ENCODE measurements at places on chromosomes 6 and 20. TPM values are rescaled to one million over a fixed set of nuclear protein-coding genes. Genes with fewer than 3 reads are reported as not detected.

DNA sequence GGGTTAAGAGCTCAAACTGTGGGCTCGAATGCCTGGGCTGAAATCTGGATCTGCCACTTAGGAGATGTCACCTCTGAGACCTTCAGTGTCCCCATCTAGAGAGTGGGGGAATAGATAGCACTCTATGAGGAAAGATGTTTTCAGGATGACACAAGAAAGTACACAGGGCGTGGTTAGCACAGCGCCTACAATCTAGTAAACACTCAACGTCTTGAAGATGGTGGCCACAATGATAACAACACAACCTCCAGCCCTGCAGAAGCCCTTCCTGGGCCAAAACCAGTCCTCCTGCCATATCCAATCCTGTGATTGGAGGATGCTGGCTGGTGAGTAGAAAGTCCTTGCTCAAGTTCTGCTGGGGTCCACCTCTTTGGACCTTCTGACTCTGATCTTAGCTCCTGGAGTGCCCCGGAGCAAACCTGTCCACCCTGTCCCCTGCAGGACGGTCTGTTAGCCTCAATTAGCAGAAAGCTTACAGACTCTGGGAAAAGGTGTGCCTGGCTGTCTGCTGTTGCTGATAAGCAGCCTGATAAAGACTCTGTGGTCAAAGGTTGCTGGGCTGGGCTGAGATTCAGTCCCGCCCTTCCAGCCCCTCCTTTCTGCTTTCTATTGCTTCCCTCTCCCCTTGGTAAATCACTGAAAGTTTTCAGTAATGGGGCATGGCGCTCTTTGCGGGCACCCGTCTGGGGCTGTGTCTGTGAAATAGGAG is 8.2 kb downstream of the EDN3 start:
- peaks cover 9% of the 10 kb centered on the region for H3K4me1 ChIP-seq
- peak; percentile 79 for DNase-seq
- no peak overlapping the region for H3K27ac ChIP-seq
- no peaks in the 10 kb centered on the region for H3K36me3 ChIP-seq

GRCh38 chr6:152378169-152378568 is 259.0 kb downstream of the SYNE1 start:
- H3K4me1 ChIP-seq, result no peaks in the 10 kb centered on the region
- peak overlapping the region; percentile 84 for H3K27ac ChIP-seq
- H3K4me3 ChIP-seq, result peak overlapping the region; percentile 42
- H3K27me3 ChIP-seq, result no peaks in the 10 kb centered on the region
- DNase-seq, result no peak

- DNase-seq, result no peak
- H3K27ac ChIP-seq, result peak overlapping the region; percentile 31
- H3K36me3 ChIP-seq, result peaks cover 4% of the 10 kb centered on the region
- H3K4me3 ChIP-seq, result no peak overlapping the region
These were observed 112.1 kb downstream of the TCP11 start for GRCh38 chr6:35028781-35029769.

DNA sequence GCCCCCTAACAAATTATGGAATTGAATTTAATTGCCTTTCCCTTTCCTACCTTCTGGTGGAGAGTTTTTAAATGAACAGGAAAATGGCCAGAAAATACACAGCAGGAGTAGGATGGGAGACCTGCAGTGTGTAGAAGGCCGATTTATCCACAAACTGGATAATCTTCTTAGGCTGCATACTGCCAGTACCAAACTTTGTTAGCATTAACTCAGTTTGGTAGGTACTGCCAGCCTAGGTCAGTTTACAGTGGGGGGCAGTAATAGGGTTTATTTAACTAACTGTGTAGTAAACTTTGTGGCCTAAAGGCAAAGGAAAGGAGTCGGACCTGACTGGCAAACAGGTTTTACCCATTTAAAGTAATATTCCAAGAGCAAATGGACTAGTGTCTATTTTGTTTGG is 4.6 kb downstream of the NCOA3 start:
- H3K27me3 ChIP-seq, result no peaks in the 10 kb centered on the region
- H3K27ac ChIP-seq, result no peak overlapping the region
- H3K4me3 ChIP-seq, result no peak overlapping the region
- H3K36me3 ChIP-seq, result no peaks in the 10 kb centered on the region

- H3K27ac ChIP-seq, result peak overlapping the region; percentile 42
- no peak for DNase-seq
- no peaks in the 10 kb centered on the region for H3K36me3 ChIP-seq
- H3K4me3 ChIP-seq, result no peak overlapping the region
These were observed 51.6 kb upstream of the FAM83D start for GRCh38 chr20:38874460-38875174.

DNA sequence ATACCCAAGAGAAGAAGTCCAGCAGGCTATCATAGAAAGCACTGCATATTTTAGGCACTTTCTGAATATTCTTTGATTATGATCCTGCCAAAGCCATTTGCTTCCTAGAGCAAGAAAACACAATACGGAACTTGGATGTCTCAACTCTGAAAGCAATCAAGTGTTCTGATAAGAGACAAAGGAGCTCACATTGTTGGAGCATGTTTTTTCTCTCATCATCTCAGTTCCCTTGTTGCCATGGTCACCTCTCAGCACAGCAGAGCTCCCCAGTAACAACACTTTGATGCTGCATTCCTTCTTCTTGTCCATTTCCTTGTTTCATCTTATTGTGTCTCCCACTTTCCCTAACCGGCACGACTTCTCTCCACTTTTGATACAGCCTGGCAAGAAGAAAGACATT is 168.7 kb upstream of the FUT9 start:
- no peaks in the 10 kb centered on the region for H3K4me1 ChIP-seq
- no peaks in the 10 kb centered on the region for H3K27me3 ChIP-seq
- H3K27ac ChIP-seq, result no peak overlapping the region
- no peak overlapping the region for H3K4me3 ChIP-seq

- no peaks in the 10 kb centered on the region for H3K27me3 ChIP-seq
- peaks cover 21% of the 10 kb centered on the region for H3K4me1 ChIP-seq
- DNase-seq, result no peak
These were observed 509 bp upstream of the TPD52L2 start for GRCh38 chr20:63864545-63864977.

DNA sequence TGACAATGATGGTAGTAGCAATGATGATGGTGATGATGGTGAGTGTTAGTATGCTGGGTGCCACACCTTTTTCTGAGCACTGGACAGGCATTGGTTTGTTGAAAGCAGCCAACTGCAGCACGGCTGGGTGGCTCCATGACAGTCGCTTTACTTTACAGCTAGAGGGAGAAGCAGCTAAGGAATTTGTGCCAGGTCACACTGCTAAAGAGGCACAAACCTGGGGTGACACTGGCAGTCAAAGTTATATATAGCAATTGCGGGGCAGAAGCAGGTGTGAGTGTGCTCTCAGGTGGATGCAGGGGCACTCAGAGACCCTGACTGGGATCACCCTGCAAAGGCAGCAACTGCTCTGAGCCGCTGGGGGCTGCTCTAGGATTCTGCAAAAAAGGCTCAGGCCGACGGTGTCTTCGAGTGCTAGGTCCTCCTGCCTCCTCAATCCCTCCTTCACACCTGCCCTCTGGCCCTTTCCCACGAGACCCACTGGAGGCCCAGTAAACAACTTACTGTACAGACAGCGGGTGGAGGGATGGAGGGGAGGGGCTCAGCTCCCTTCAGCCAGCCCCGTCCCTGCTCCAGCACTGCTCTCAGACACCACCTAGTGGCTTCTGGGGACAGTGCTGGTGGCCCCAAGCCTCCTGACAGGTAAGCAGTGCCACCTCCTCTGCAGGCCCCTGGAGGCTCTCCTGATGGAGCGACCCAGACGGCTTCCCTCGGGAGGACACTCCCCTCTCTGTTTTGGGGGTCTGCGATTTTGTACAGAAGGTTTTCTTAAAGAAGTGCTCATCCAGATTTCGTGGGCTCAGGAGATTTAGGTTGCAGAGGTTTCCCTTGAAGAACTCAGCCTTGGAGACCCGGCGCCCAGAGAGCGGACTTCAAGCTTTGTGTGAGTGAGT is 4.4 kb upstream of the RPS21 start:
- no peaks in the 10 kb centered on the region for H3K27me3 ChIP-seq
- no peaks in the 10 kb centered on the region for H3K36me3 ChIP-seq
- H3K4me3 ChIP-seq, result no peak overlapping the region
- peak; percentile 93 for DNase-seq
- H3K4me1 ChIP-seq, result peaks cover 54% of the 10 kb centered on the region
- H3K27ac ChIP-seq, result peak overlapping the region; percentile 20

GRCh38 chr6:12289365-12289919 is 719 bp upstream of the EDN1 start:
- no peaks in the 10 kb centered on the region for H3K36me3 ChIP-seq
- peak overlapping the region; percentile 51 for H3K4me3 ChIP-seq

GRCh38 chr6:154852687-154853086 is 119.5 kb downstream of the SCAF8 start:
- no peaks in the 10 kb centered on the region for H3K36me3 ChIP-seq
- H3K27ac ChIP-seq, result no peak overlapping the region
- no peak for DNase-seq
- no peaks in the 10 kb centered on the region for H3K27me3 ChIP-seq
- H3K4me3 ChIP-seq, result no peak overlapping the region
- peaks cover 19% of the 10 kb centered on the region for H3K4me1 ChIP-seq

GRCh38 chr6:43924222-43924702 is 154.3 kb downstream of the VEGFA start:
- H3K36me3 ChIP-seq, result no peaks in the 10 kb centered on the region
- H3K4me1 ChIP-seq, result peaks cover 30% of the 10 kb centered on the region
- H3K27ac ChIP-seq, result no peak overlapping the region

Gene TCF21
- total RNA-seq, result 16.9 TPM

GRCh38 chr6:159615918-159616317 is 77.1 kb downstream of the SOD2 start:
- no peak overlapping the region for H3K27ac ChIP-seq
- H3K4me3 ChIP-seq, result no peak overlapping the region
- H3K27me3 ChIP-seq, result no peaks in the 10 kb centered on the region
- no peak for DNase-seq
- H3K4me1 ChIP-seq, result no peaks in the 10 kb centered on the region

GRCh38 chr20:61964675-61965605 is 100.7 kb downstream of the TAF4 start:
- H3K4me3 ChIP-seq, result no peak overlapping the region
- H3K36me3 ChIP-seq, result no peaks in the 10 kb centered on the region
- H3K4me1 ChIP-seq, result no peaks in the 10 kb centered on the region

DNA sequence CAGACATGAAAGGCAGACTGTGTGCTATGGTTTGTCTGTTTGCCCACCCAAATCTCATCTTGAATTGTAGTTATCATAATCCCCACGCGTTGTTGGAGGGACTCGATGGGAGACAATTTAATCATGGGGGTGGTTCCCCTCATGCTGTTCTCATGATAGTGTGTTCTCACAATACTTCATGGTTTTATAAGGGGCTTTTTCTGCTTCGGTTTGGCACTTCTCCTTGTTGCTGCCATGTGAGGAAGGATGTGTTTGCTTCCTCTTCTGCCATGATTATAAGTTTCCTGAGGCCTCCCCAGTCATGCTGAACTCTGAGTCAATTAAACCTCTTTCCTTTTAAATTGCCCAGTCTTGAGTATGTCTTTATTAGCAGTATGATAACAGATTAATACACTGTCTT is 47.2 kb upstream of the MICB start:
- H3K27ac ChIP-seq, result no peak overlapping the region
- no peaks in the 10 kb centered on the region for H3K36me3 ChIP-seq
- peaks cover 8% of the 10 kb centered on the region for H3K27me3 ChIP-seq
- no peak overlapping the region for H3K4me3 ChIP-seq
- DNase-seq, result no peak

Gene SNAI1
- not detected for total RNA-seq

- peak overlapping the region; percentile 58 for H3K27ac ChIP-seq
- DNase-seq, result peak; percentile 81
- H3K4me3 ChIP-seq, result no peak overlapping the region
- H3K36me3 ChIP-seq, result no peaks in the 10 kb centered on the region
- H3K27me3 ChIP-seq, result no peaks in the 10 kb centered on the region
These were observed 41.7 kb upstream of the PIM1 start for GRCh38 chr6:37127961-37128862.

- H3K4me1 ChIP-seq, result peaks cover 4% of the 10 kb centered on the region
- no peaks in the 10 kb centered on the region for H3K27me3 ChIP-seq
- no peak overlapping the region for H3K27ac ChIP-seq
- H3K36me3 ChIP-seq, result no peaks in the 10 kb centered on the region
- DNase-seq, result no peak
These were observed 45.7 kb downstream of the SOBP start for GRCh38 chr6:107535626-107536025.

DNA sequence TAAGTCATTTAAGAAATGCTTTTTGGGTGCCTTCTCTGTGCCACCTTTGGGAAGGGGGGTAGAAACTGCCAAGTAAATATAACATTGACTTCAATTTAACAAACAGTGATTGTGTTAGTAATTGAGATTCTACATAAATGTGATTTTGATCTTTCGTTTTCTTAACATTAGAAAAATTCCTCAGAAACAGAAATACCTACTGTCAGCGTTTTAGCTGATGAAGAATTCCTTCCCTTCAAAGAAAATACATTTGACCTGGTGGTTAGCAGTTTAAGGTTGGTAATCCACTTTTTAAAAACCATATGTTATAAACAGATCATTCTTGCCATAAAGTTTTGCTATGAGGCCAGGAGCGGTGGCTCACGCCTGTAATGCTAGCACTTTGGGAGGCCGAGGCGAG is 9.8 kb downstream of the NDUFAF5 start:
- H3K27ac ChIP-seq, result no peak overlapping the region
- H3K4me1 ChIP-seq, result no peaks in the 10 kb centered on the region
- H3K36me3 ChIP-seq, result peaks cover 98% of the 10 kb centered on the region
- no peaks in the 10 kb centered on the region for H3K27me3 ChIP-seq
- no peak for DNase-seq

GRCh38 chr6:166284640-166285039 is 23.6 kb downstream of the PRR18 start:
- H3K27me3 ChIP-seq, result no peaks in the 10 kb centered on the region
- no peak for DNase-seq
- H3K4me3 ChIP-seq, result no peak overlapping the region
- H3K4me1 ChIP-seq, result no peaks in the 10 kb centered on the region

DNA sequence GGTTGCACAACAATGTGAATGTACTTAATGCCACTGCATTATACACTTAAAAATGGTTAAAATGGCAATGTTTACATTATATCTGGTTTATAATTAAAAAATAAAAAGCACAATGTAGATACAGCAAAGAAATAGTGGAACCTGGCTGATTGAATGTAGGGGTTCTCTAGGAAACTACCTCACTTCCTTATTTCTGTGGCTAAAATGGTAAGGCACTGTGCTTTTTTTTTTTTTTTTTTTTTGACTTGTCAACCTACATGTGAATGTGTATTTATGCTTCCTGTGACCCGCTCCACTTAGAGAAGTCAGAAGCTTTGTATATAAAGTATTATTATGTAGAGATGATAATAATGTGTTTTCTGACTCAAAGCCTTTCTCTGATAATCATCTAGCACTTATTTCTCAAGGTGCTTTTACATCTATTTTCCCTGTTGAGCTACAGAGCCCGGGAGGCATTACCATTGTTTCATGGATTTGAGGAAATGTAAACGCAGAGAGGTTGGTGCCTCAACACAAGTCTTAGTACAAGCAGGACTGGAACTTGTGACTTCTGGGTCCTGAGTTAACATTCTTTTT is 55.0 kb downstream of the SOX4 start:
- H3K4me1 ChIP-seq, result no peaks in the 10 kb centered on the region
- no peaks in the 10 kb centered on the region for H3K27me3 ChIP-seq

Gene C6orf52
- total RNA-seq, result not detected

GRCh38 chr20:45833883-45834796 is 541 bp downstream of the SNX21 start:
- peaks cover 5% of the 10 kb centered on the region for H3K36me3 ChIP-seq
- peak overlapping the region; percentile 61 for H3K4me3 ChIP-seq
- H3K4me1 ChIP-seq, result peaks cover 26% of the 10 kb centered on the region
- H3K27me3 ChIP-seq, result no peaks in the 10 kb centered on the region

Gene KIFC1
- 4.2 TPM for total RNA-seq

Gene EDN3
- total RNA-seq, result 20.0 TPM

GRCh38 chr20:62391165-62392076 is 4.5 kb downstream of the RPS21 start:
- no peaks in the 10 kb centered on the region for H3K27me3 ChIP-seq
- H3K4me3 ChIP-seq, result no peak overlapping the region
- peaks cover 82% of the 10 kb centered on the region for H3K36me3 ChIP-seq
- DNase-seq, result no peak
